CD4-positive, alpha-beta T cell treated with Interleukin-6 at 100 ng/mL for 8 hours (primary cell): ENCODE measurements at places on chromosomes 1 and 21.

GRCh38 chr1:90104941-90105538 is 110.1 kb downstream of the ZNF326 start:
- no peak for DNase-seq

- no peak for DNase-seq
Measured at GRCh38 chr1:224407571-224408293, 26.9 kb downstream of the WDR26 start.

GRCh38 chr1:14390816-14391215 is 207.7 kb upstream of the KAZN start:
- no peak for DNase-seq

- no peak for DNase-seq
Measured at GRCh38 chr1:64884261-64885040, 81.9 kb downstream of the JAK1 start.

DNA sequence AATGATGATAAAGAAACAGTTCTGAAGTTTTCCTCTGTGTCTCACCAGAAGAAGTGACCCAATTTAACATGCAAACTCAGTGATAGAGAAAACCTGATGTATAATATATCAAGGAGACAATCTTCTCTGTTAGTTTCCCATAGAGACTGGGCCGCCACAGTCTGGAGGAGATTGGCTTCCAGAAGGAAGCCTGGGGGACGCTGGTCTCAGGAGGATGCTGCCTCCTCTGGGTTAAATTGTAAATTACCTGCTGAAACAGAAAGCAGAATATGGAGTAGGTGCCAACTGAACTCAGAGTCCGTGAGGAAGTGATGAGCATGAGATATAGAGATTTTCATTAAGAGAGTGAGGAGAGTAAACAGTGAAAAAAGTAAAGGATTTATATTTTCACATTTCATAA is 15.8 kb downstream of the OR14I1 start:
- peak; percentile 9 for DNase-seq

DNA sequence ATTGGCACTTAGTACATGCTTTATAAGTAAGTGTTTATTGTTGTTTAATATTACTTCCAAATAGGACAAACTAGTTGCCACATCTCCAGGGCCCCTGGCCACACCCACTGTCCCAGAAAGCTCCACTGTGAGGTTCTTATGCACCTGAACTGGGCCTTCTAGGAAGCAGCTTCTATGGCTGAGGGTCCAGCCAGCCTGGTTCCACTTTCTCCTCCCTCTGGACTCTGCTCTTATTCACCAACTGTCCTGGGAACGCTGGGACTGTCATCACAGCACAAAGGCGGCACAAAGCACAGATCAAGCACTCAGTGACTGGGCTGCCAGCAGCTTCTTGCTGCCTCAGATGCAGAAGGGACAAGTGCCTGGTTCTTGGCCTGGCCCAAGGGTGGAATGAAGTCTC is 29.6 kb upstream of the ZNF648 start:
- no peak for DNase-seq

GRCh38 chr21:15058854-15059263 is 5.9 kb downstream of the NRIP1 start:
- DNase-seq = no peak

GRCh38 chr1:183228347-183229220 is 42.5 kb downstream of the LAMC2 start:
- no peak for DNase-seq

DNA sequence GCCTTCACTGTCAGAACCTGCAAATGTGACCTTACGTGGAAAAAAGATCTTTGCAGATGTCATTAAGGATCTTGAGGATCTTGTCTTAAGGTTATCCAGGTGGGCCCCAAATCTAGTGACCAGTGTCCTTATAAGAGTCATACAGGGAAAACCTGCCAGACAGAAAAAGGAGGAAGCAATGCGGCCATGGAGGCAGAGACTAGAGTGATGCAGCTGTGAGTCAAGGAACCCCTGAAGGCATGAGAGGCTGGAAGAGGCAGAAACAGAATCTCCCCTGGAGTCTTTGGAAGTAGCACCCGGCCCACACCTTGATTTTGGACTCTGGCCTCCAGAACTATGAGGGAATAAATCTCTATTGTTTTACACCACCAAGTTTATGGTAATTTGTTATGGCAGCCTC is 36.5 kb upstream of the DNASE2B start:
- DNase-seq = no peak

GRCh38 chr1:204806943-204807687 is 63.5 kb upstream of the NFASC start:
- peak; percentile 80 for DNase-seq

- DNase-seq = no peak
Measured at GRCh38 chr1:22861764-22862440, 110.8 kb downstream of the LACTBL1 start.

- DNase-seq = no peak
Measured at GRCh38 chr1:44733365-44733764, 2.4 kb upstream of the RNU5D-1 start.

- DNase-seq = no peak
Measured at GRCh38 chr1:224770336-224770693, 154.2 kb downstream of the CNIH3 start.
